ENCODE measurements at places on chromosomes 6 and 20.

- DNase-seq, result no peak
Measured at GRCh38 chr6:92684386-92684785, 735.0 kb downstream of the EPHA7 start.

DNA sequence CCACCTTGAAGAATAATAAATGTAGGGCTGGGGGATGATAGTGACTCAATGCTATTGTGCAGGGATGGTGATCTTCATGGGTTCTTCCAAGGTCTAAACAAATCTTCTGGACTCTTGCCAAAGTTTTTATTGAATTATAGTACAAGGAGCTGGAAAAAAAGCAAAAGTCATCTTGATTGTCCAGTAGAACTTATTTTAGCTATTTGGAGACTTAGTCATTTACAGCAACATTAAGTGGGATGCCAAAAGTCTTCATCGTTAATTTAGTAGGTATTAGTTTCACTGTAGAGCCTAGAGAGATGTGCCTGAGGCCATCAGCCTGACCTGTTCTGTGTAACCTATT, 212.9 kb upstream of the TBX18 start:
- DNase-seq, result no peak

- DNase-seq, result peak; percentile 31
Measured at GRCh38 chr6:6758915-6759654, 170.6 kb downstream of the LY86 start.

DNA sequence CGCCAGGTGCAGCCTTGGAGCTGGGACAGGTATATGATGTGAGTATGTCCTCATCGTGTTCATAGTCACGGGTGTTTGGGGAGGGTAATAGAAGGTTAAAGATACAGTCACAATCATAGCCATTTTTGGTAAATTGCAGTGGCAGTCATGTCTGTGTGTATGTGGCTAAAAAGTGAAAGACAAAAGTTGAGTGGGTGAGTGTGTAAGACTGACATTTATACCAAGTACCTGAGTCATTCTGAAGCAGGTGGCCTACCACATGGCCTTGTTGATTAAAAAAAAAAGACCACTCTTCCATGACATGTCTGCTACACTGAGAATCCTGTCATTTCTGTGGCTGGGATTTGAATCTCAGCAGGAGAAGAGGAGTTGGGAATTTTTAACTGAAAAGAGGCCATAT, 181.9 kb downstream of the SCP2D1 start:
- no peak for DNase-seq

DNA sequence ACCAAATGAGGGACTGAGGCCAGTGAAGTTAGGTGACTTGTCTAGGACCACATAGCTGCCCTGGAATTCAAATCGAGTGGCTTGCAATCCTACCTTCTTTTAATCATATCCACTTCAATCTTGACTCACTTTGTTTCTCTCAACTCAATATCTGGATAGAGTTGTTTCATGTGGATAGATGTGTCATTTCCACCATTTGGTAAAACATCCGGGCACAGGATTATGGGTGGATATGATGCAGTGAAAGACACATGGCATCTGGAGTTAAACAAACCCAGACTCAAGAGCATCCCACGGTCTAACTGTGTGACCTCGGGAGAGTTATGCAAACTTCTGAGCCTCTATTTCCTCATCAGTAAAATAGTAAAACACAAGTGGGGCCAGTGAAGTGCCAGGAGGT, 103.6 kb upstream of the CNKSR3 start:
- no peak for DNase-seq

GRCh38 chr20:47785854-47786764, 828 bp upstream of the SULF2 start:
- peak; percentile 61 for DNase-seq

DNA sequence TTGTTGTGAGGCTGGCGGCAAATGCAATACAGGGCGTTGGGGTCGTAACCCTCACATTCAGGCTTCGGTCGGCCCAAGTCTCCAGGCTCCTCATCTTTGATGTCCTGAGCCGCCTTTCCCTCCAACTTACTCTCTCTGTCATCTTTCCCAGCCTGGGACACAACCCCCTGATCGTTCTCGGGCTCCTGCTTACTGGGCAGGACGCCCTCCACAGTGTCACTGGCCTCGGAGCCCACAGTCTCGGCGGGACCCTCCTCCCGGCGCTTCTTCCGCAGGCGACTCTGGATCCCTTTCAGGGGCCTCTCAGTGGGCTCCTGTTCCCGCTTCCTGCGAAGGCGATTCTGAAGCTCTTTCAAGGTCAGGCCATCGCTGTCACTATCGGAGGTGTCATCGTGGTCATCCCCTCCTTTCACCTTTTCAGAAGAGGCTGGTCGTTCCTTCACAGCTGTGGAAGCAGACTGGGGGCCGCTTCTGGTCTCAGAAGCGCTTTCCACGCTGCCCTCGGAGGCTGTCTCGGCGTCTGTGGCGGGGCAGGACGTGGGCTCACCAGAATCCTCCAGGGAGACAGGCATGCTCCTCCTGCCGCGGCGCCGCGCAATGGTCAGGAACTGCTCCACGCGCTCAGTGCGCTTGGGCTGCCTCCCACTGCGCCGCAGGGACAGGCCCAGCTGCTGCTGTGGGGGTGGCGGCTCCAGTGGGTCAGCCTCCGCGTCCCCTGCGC, 15.4 kb downstream of the DIDO1 start:
- DNase-seq, result no peak

DNA sequence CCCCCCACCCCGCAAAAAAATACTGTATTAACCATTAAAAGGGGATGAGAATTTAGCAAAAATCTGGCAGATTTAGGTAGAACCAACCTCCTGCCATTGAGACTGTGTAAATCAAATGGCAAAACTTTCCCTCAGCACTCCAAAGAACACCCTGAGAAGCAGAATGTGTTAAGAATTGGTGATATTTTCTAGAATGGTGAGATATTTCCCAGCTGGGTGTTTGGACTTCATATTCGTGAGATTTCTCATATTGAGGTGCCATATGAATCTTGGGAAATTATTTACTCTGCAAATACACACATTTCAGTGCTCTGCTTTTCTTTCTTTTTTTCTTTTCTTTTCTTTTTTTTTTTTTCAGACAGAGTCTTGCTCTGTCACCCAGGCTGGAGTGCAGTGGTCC, 66.3 kb upstream of the FOXO3 start:
- no peak for DNase-seq

- peak; percentile 28 for DNase-seq
Measured at GRCh38 chr20:20823476-20823881, 111.0 kb upstream of the RALGAPA2 start.

DNA sequence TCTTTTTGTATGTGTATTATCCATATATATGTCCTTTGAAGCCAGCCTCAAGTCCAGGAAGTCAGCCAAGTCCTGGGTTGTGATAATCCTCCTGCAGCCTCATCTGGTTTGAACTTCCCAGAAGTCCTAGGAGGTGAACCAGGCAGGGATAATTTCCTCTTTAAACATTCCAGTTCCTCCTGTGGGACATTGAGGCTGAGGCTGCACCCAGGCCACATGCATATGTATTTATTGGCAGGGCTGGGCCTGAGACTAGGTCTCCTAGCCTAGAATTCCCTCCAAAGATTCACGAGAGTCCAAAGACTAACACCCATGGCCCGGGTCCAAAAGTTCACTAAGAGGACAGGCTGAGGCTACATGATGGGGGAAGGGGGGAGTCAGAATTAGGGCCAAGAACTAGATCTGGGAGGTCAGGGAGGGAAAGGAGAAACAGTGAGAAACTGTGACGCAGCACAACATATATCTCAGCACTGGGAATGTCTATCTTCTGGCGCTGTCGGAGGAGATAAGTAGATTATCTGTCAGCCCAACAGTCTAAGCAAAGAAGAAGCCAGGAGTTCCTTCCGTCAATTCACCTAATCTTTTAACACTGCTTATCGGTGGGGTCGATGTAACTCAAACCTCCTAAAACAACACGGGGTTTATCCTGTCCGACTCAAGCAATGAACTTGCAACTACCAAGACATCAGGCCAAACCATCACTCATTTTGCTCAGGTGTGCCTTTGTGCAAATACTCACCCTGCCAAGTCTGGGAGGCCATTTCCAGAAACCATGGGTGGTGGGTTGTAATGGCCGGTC, 43.3 kb downstream of the SNX5 start:
- DNase-seq, result no peak

GRCh38 chr6:157091856-157092460, 231.4 kb downstream of the TMEM242 start:
- no peak for DNase-seq

GRCh38 chr20:62827311-62828038, 10.6 kb downstream of the COL9A3 start:
- no peak for DNase-seq

- no peak for DNase-seq
Measured at GRCh38 chr20:24653306-24653705, 183.9 kb downstream of the SYNDIG1 start.

DNA sequence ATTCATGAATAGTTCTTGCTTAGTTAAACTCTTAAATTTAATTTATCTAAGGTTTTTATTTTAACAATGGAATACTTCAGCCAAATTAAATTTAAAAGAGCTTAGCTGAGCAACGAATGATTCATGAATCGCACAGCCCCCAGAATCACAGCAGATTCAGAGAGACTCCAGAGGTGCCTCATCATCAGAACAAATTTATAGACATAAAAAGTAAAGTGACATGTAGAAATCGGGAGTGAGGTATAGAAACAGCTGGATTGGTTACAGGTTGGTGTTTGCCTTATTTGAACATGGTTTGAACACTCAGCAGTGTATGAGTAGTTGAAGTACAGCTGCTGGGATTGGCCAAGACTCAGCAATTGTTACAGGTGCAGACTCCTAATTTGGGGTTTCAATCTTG, 132.7 kb upstream of the MAP3K4 start:
- no peak for DNase-seq

- DNase-seq, result no peak
Measured at GRCh38 chr20:11539450-11539849, 378.2 kb upstream of the BTBD3 start.

DNA sequence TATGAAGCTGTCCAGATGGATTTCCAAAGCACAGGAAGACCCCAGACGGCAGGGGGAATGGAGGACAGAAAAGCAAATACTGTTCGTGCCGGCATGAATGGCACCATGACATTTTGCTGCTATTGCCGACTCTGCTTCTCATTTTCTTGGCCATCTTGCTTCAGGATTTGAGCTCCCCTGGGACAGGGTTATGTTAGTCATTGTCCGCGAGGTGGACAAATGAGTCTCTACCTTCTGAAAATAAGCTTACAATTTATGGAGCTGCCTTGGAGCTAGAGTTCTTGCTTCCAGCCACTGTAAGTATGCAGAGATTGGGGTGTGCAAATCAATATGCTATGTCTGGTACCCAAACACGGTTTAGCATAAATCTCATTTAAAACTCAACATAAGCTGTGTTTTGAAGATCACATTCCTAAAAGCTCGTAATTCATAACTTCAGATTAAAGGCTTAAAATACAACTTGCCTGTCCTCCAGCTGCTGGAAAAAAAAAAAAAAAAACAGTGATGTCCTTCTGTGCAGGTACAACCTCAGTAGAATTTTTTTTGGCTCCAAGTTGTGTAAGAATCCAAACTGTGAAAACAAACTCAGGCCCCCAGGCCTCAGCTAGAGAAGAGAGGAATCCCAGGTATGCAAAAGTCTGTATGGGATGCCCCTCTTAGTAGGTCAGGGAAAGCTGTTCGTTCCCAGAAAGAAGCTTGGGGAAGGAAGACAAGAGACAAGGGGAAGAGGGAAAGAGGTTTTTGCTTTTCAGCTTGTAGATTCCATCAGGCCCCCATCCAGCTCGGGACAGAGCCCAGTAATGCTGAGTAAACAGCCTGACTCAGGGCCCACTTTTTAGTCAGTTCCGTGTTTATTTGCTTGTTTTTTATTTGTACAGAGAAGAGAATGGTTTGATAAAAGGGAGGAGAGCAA, 184.2 kb upstream of the FOXA2 start:
- DNase-seq, result no peak

GRCh38 chr6:36788768-36789167, 50.5 kb downstream of the CPNE5 start:
- DNase-seq, result no peak

GRCh38 chr6:131321589-131321988, 186.3 kb downstream of the AKAP7 start:
- DNase-seq, result no peak

GRCh38 chr20:35117196-35117595, 24.6 kb upstream of the TRPC4AP start:
- no peak for DNase-seq

DNA sequence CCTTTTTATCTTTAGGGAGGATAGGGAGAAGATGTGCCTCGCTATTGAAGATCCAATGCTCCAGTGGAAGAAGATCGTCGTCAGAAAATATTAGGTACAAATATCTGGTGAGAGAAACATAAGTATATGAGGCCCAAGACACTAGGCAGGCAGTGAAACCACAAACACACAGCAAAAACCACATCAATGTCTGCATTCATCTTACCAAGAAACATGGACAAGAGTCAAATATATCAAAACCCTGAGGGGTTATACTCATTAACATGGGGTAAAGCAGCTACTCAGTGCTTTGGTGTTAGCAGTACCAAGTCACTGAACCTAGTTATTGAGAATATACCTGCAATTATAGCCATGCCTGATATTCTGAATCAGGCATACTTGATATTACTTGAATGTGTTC, 101.4 kb upstream of the FAM184A start:
- DNase-seq, result no peak

DNA sequence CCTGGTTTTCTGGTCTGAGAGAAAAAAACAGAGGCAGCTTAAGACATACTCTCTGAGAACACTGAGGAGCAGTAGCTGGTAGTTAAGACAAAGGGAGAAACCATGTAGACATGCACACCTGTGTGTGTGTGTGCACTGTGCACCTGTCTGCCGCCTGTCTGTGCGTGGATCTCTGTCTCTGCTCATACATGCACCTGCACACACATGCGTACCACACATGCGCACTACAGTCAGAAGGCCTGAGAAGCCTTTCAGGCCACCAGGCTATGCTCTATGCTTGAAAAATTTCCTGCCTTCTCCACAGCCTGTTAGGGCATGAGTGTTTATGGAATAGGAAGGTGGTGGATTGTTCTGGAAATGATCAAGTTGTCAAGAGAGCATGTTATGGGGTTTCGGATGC, 103.5 kb downstream of the CDH4 start:
- no peak for DNase-seq

GRCh38 chr20:19909725-19910124, 107.4 kb upstream of the NAA20 start:
- DNase-seq, result no peak

DNA sequence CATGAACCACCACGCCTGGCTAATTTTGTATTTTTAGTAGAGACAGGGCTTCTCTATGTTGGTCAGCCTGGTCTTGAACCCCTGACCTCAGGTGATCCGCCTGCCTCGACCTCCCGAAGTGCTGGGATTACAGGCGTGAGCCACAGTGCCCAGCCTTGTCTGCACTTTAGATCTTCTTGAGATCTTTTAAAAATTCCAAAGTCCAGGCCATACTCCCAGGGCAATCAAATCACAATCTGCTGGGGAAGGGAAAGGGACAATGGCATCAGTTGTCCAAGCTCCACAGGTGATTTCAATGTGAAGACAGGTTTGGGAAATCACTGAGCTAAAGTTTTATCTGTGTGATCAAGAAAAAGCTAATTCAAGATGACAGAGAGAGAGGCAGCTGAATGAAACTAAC, 16.9 kb downstream of the NCOA6 start:
- no peak for DNase-seq
